ENCODE measurements at places on chromosomes 3 and 15.
A peak's percentile ranks its signal among the peaks of the same experiment; 100 is the strongest.

- no peak for DNase-seq
Measured at GRCh38 chr15:49621887-49622286, 1.0 kb downstream of the DTWD1 start.

DNA sequence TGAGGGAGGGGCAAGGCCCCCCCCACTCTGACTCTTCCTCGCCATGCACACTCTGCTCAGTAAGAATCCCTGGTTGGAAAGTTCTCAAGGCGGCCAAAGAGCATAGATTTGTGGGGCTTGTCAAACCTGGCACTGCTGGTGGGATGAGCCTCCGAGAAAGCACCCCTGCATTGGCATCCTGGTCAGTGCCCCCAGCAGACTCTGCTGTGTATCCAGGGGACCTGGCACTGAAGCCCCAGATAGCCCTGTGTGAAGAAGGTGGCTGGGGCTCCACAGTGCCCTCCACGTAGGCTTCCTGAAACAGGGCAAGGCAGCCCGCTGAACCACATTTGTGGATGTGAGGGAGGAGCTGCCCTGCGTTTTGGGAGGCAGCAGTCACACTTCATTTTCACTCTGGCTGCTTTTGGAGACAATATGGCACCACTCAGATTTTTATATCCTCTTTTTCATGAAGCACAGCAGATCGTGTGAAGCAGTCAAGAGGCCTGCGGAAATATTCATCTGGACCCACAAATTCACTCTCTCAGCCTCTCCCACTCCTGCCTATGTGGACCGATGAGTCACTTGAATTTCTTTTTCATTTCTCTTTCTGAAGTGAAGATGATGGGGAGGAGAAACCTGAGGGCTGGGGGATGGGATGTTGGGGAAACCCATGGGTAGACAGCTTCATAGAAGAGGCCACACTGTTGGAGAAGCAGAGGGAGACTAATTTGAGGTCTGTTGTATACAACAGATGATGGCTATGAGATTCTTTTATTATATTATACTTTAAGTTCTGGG, 88.7 kb upstream of the BCL6 start:
- no peak for DNase-seq

DNA sequence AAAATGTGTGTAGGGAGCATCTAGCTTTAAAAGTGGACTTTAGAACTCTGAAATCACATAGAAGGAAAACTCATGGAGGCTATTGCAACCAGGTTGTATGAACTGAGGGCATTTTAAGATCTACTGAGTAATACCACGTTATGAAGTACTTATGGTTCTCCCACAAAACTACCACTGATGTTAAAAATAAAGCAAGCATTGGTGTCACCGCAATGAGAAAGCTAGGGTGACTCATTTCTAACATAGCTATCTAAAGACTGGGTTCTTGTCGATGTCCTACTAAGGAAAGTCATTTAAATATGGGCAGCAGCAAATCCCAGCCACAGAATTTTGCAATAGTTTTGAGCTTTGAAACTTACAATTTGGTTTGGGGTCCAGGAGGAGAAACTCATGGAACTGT, 584.8 kb downstream of the DIPK2A start:
- DNase-seq = no peak

DNA sequence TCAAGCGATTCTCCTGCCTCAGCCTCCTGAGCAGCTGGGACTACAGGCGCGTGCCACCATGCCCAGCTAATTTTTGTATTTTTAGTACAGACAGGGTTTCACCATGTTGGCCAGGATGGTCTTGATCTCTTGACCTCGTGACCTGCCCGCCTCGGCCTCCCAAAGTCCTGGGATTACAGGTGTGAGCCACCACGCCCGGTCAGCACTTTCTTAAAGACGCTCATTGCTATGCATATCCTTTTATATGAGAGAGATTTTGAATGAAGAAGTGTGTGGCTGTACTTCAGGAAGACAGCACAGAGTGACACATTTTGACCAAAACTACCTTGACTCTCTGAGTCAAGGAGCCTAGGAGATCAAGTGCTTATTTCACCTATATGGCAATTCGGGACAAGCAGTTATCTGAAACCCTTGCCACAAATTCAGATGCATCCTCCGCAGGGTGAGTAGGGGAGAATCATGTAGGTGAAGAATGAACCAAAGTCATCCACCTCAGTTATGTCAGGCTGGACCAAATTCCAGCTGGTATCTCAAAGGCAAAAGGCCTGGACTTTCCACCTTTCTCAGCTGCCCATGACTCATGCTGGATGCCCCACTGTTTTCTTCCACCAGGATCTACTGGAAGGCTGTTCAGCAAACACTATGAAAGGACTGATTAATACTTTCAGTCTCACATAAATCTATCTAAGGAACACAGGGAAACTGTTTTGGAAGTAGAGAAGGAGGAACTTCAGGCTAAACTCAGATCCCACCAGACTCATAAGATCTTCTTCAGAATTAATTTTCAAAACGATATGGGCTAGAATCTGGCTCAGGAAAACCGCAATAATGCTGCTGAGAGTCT, 31.9 kb downstream of the SUSD5 start:
- DNase-seq = no peak

DNA sequence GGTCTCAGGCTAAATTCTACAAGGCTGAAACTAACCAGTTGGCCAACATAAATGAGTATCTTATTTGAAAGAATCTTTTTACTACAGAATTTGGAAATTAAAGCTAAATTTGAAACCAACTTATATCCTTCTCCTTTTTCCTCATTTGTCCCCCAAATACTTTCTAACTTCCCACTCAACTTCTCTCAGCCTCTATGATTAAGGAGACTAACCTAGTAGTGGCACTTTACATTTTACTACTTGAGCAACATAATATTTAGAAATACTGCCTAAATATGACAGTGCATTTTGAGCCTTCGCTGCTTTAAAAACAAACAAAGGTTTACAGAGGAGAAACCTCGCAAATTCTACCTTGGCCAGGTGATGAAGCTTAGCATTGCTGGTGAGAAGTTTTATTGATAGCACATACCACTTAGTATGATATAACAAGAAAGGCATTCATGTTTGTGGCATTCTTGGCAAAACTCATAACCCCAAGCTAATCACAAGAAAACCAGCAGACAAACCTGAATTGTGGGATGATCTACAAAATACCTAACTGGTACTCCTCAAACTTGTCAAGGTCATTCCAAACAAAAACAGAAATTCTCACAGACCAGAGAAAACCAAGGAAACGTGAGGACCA, 432.1 kb upstream of the CFAP20DC start:
- no peak for DNase-seq

DNA sequence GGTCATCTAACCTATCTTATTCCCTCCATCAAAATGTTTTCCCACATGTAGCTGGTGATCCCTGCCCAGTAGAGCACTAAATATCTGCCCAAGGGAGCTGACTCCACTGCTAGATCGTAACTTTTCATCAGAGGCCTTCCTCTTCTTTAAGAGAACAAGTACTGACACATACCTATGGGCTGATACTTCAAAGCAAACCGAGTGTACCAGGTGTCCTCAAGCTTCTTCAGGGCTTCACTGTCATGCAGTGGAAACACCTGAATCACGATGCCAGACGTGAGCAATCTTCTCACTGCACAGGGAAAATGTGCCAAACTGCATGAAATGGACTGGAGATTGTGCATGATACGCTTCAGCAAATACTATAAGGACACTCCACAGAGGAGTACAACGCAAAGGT, 41.6 kb downstream of the ANO10 start:
- DNase-seq = no peak

GRCh38 chr3:15796771-15797641, 773 bp downstream of the ANKRD28 start:
- DNase-seq = peak; percentile 49

DNA sequence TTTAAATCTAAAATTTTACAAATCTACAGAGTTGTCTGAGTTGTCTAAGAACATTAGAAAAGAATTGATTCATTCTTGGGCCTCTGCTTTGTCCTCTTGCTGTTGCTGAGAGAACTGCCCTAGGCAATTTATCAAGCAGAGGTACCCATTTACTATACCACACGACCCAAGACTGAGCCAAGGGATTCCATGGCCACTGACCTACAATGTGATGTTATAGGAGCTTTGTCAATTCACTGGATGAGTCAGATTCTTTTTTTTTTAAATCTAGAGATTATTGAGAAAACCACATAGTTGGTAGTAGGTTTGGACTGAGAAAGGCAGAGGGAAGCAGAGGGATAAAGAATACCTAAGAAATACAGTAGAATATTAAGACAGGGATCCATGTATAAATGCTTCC, 55.3 kb downstream of the TRAT1 start:
- DNase-seq = no peak

All from NCI-H1694 treated with DMSO at 0.1 percent for 48 hours (cell line).